ENCODE measurements at places on chromosomes 5 and 9.

DNA sequence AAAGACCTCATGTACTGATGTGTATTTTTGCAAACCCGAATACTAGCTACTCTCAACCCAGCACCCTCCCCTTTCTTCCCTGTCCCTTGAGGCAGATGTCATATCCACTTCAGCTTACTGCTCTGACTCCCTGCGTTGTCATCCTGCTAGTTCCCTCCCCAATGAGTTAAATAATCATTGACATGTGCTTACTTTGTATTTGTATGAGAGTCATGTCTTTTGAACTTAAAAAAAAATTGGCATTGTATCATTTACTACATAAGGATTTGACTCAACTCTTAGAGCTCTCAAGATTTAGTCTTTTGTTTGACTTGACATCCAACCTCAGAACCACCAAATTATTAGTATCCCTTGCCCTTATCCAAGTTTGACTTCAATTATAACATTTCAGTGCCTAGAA is 219.7 kb upstream of the TUT7 start:
- no peak for DNase-seq

DNA sequence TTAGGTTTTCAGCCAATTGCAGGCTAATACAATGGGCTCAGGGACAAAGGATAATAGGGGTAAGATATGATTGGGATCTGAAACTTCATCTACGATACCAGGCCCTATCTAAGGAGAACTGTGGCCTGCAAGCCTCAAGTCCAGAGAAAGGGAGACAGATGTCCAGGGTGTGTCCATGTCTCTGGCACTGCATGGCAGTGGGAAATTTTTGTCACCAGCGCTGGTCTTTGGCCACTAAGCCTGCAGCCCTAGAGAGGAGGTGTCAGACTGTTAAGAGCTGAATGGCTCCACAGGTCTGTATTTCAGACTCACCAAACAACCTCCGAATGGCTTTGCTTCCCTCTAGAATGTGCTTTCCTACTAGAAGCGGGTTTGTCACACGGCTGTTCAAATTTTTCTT is 6.6 kb upstream of the CNOT6 start:
- DNase-seq: no peak

GRCh38 chr9:133978226-133978898 is 13.8 kb downstream of the VAV2 start:
- DNase-seq: peak; percentile 8

DNA sequence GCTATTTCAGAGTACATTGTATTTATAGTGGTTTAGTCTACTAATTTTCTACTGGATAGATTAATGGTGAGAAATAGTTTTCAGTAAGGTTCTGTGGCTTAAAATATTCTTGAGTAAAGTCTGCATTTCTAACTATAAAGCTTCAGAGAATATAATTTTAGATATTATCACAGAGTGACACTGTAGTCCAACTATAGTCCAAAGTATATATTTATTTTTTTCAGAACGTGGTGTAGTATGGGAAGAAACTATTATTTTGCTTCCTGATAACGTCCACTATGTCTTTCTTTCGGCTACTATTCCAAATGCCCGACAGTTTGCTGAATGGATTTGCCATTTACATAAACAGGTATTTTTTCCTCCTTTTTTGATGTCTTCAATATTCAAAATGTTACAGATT is 35.3 kb downstream of the MTREX start:
- DNase-seq: no peak

- no peak for DNase-seq
These were observed 4.8 kb downstream of the SURF6 start for GRCh38 chr9:133331221-133331620.

GRCh38 chr5:135393691-135394090 is 5.3 kb downstream of the MACROH2A1 start:
- no peak for DNase-seq

DNA sequence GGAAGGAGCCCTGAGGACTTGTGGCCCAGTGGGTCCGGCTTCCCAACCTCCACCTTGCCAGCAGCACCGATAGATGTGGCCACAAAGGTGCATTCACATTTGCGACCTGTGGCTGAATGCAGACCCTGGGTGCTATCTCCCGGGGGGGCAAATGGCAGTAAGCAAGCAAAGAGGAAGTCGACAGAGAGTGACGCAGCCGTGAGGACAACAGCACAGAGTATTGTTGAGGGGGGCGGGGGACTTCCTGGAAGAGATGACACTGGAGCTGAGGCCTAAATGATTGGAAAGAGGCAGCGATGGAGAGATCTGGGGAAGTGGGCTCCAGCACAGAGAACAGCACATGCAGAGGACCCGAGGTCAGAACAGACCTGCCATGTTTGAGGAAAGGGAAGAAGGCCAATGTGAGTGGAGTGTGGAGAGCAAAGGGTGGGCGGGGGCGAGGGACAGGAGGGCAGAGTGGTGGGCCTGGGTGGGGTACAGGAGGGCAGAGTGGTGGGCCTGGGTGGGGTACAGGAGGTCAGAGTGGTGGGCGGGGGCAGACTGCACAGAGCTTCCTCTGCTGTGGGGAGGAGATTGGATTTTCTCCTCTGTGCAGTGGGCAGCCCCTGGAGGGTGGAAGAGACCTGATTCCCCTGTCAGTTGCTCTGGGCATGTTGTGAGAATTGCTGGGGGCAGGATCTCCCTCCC is 42.6 kb downstream of the ADAMTS2 start:
- DNase-seq: peak; percentile 5

DNA sequence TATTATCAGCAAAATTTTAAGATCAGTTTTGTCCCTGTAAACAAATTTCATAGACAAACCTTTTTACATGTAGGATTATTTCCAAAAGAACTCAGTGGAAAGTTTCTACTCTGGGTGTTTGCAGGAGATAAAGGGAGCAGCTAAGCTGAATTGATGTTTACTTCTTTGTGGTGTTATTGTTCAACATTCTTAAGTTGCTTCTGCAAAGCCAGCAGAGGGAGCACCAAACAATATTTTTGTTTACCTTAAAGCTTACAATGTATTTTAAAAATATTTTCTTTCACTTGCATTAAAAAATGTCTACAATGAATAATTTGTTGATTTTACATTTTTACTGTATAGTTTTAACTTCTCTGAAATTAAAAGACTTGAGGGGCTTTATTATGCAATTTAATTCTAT is 135.4 kb downstream of the ATG10 start:
- DNase-seq: no peak

DNA sequence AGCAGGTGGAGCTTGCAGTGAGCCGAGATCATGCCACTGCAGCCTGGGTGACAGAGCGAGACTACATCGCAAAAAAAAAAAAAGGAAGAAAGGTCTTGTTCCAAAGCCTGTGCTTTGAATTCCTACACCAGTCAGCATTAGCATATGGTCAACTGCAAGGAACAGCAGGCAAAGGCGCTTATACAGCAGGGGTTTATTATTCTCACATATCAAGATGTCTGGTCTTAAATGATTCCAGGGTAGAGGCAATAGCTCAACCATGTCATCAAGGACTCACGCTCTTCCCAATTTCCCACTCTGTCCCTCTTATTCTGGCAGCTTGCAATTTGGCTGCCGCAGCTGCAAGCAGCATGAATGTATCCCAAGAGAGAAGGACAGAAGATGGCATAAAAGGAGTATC is 28.6 kb upstream of the HRH2 start:
- no peak for DNase-seq

GRCh38 chr9:110911659-110912418 is 126.4 kb downstream of the LPAR1 start:
- DNase-seq: no peak

- no peak for DNase-seq
These were observed 12.7 kb downstream of the IRF1 start for GRCh38 chr5:132477784-132478365.

DNA sequence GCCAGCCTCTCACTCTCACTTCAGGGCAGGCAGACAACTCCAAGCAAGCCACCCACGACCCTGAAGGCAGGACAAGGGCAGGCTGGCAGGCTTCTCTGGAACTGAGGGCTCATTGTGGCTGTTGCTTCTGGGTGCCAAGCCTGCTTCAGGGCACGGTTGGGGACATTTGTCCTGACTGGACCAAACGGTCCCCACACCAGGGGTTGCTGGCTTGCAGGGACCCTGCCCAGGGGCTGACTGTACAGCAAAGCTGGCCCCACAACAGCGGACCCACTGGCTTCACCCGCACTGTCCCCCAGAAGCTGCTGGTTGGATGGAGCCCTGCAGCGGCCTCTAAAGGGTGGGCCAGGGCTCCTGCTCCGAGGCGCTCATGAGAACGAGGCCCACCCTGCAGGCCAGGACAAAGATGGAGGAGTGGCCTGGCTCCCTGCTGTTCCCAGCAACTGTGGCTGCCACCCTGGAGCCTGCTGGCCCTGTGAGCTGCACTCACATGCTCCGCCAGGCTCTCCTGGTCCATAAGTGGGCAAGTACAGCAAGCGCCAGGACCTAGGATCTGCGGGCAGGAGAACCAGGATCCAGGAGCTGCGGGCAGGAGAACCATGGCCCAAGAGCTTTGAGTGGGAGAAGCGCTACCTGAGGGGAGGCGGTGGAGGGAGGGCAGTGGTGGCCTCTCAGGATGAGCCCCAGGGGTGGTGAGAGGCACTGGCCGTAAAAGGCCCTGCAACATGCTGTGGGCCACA is 34.4 kb upstream of the NSMF start:
- no peak for DNase-seq

DNA sequence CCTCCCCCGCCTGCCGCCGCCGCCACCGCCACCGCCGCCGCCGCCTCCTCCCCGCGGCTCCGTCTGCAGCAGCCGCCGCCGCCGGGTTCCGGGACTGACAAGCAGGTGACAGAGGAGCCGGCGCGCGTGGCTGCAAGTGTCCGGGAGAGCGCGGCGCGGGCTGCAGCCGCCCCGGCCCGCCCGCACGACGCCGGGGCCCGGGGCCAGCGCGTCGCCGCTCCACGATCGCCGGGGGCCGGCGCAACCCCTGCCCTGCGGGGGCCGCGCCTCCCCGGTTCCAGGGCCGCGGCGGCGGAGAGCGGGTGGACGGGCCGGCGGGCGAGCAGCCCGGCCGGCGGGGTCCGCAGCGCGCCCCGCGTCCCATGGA is 343 bp downstream of the LMX1B start:
- peak; percentile 43 for DNase-seq

DNA sequence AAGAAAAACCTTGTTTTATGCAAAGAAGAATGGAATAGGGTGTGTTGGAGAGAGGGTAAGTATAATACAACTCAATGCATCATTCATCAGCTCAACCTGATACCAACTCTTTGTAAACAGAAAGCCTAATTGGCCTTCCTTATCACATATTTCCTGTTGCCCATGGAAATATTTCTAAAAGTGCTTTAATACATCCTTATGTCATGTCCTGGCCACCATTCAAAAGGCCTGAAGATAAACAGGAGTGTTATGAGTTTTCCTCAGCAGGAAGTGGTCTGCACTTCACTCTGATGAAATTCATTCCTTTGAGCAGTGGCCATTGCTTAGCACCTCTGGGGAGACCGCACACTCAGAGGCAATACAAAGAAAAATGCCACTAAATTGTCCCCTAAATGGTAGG is 511.2 kb downstream of the SEMA5A start:
- DNase-seq: no peak

DNA sequence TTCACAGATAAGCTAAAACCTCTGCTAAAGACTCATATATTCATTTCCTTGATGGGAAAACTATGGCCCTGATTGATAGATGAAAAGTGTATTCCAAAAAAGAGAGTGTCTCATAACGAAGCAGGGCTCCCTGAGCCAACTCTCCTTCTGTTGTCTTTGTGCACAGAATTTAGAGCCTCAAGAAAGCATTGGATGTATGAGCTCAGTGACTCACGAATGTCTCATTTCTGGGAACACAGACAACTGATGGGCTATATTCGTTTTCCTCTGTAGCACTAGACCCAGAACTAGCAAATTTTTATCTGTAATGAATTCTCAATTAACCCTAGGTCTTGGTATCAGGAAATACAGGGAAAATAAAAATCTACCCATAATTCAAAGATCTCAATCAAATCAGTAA is 88.4 kb downstream of the LMNB1 start:
- DNase-seq: no peak

GRCh38 chr9:16671591-16672137 is 198.8 kb downstream of the BNC2 start:
- DNase-seq: no peak

- DNase-seq: no peak
These were observed 15.4 kb downstream of the LMX1B start for GRCh38 chr9:126628969-126629674.
